ENCODE measurements at places on chromosomes 11 and 22.

GRCh38 chr11:69173925-69174581 lies 18.3 kb downstream of the SMIM38 start:
- no peak for DNase-seq

GRCh38 chr11:112270551-112271180 lies 10.0 kb upstream of the PLET1 start:
- DNase-seq = no peak

DNA sequence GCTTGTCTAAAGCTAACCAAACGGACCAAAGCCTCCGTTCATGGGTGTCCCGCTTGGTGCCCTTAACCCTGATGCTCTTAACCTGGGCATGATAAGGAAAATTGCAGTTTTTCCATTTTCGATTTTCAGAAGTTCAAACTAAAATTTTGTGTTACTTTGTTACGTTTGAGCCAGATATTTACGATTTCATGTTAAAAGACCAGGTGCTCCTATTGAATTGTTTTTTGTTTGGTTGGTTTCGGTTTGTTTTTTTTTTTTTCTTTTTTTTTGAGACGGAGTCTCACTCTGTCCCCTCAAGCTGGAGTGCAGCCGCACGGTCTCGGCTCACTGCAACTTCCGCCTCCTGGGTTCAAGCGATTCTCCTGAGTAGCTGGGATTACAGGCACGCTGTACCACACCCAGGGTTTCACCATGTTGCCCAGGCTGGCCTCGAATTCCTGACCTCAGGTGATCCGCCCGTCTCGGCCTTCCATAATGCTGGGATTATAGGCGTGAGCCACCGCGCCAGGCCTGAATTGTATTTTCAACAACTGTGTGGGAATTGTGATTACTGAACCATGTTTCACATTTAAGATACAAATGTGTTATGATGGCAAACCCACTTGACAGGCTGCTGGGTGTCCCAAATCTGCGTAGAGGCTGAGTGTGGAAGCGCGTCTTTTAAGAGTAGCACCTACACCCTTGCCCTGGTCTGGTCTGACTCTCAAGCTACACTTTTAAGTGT lies 864 bp upstream of the USP28 start:
- DNase-seq = no peak

GRCh38 chr22:42837556-42837955 lies 19.5 kb downstream of the ARFGAP3 start:
- DNase-seq = no peak

DNA sequence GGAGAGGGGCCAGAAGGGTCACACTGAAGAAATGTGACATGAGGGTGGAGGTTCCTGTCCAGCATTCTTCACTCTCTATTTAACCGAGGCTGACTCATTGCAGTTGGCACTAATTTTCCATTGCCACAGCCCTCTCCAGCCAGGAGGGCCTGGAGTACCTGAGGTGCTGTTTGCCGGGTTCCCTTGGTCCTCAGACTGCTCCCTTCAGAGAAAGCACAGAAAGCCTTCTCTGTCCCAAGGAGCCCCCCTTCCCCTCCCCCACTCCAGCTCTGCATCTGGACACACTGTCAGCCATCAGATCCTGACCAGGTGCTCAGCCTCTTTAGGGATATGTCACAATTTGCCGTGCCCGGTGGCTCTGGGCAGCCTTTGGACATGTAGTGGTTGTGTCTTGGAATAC lies 3.2 kb upstream of the C11orf91 start:
- no peak for DNase-seq

DNA sequence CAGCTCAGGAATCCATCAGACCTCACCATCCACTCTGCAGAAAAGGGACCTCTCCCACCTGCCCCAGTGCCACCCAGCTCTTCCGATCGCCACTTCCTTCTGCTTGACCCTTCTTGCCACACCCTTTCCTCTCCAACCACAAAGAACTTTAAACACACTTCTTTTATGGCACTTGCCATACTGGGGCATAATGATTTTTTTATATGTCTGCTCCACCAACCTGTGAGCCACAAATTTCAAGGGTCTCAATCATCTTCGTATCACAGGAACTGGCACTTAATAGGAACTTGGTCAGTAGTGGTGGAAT lies 11.7 kb upstream of the MYH9 start:
- DNase-seq = no peak

DNA sequence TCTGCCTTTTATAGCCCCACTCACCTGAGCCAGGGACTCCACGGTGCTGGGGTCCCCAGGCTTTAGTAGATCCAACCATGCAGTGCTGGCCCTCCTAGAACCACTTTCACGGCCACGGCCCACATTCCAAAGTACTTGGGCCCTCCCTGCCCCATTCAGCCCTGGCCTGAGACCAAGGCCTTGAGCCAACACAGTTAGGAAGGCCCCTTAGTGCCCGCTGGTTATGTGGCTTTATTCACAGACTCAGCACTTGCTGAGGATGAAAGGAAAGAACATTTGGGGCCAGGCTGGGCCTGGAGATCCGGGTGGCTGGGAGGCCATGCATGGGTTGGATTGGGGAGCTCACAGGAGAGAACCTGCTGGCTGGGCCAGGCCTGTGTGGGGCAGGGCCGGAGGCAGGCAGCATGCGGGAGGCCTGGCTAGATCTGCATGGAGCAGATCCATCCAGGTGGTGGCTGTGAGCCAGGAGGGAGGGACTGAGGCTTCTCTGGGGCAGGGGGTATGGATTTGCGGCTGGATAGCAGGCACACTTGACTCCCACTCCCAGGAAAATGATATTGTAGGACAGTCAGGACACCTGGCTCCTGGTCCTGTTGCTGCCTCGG lies 12.6 kb downstream of the CHRM1 start:
- no peak for DNase-seq

DNA sequence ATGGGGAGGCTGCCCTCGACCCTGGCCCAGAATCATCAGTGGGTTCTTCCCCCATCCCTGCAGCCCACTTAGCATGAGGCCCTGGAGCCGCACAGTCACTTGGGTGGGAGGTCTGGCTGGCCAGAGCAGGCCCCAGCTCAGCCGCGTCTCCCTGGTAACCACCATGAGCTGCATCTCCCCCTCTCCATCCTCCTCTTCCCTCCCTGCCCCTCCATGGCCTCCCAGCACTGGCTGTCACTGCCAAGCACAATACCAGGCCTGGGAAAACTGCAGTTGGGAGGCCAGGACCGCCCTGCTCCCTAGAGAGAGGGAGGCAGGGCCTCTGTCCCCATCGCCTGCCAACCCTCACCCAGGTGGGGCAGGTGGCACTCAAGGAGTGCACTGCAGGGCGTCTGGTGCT lies 8.0 kb downstream of the CSDC2 start:
- no peak for DNase-seq

All from mesenchymal stem cell (in vitro differentiated cells and primary cell).